Motor neuron (in vitro differentiated cells): ENCODE measurements at places on chromosomes 2 and 18. TPM values are rescaled to one million over a fixed set of nuclear protein-coding genes. Genes with fewer than 3 reads are reported as not detected.

The AP1S3 gene
- total RNA-seq: 5.2 TPM in 2 replicates

The AFF3 gene
- total RNA-seq: 7.2 and 7.8 TPM in 2 replicates

The CYRIA gene
- total RNA-seq: 19.1 and 19.6 TPM in 2 replicates

The CACNB4 gene
- 18.0 and 22.6 TPM in 2 replicates for total RNA-seq

The DSEL gene
- total RNA-seq: 8.3 and 8.7 TPM in 2 replicates

The KIF1A gene
- 123 and 147 TPM in 2 replicates for total RNA-seq

The ATOH8 gene
- total RNA-seq: 2.9 and 3.1 TPM in 2 replicates

The C2orf72 gene
- 4.0 and 4.3 TPM in 2 replicates for total RNA-seq

The SLC5A7 gene
- 10.3 and 14.0 TPM in 2 replicates for total RNA-seq

The SCTR gene
- total RNA-seq: 0.31 TPM in 1 of 2 replicates, not detected in the other

The CROCC2 gene
- total RNA-seq: 0.54 and 5.6 TPM in 2 replicates

The APCDD1 gene
- 4.1 and 5.7 TPM in 2 replicates for total RNA-seq

The RBM44 gene
- total RNA-seq: 0.11 and 0.51 TPM in 2 replicates

The SERPINB12 gene
- total RNA-seq: 0.38 TPM in 1 of 2 replicates, not detected in the other

The EFHD1 gene
- 4.7 and 5.2 TPM in 2 replicates for total RNA-seq
